ENCODE measurements at places on chromosomes 4 and X.

GRCh38 chr4:11487868-11488544 is 59.3 kb upstream of the HS3ST1 start:
- DNase-seq, result peak; percentile 32

DNA sequence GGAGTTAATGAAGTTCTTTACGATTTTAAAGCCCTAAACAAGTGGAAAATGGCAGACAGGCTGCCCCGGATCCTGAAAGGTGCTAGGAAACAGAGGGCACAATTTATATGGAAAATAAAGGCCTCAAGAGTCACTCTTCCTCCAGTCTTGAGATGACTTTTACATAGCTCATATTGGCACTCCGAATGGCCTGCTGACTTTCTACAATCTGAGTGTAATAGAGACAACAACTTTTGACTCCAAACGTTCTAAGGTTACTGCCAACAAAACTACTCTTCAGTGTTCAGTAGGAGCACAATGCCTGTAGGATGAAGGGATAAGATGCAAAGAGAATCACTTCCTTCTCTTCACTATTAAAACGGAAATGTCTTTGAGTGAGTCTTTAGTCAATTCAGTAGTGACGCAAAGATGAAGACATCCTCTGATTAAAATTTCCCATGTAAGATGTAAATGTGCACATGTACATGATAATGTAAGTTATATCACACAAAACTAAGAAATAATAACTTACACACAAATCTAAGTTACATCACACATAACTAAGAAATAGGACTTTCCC is 40.5 kb downstream of the VEGFC start:
- no peak for DNase-seq

DNA sequence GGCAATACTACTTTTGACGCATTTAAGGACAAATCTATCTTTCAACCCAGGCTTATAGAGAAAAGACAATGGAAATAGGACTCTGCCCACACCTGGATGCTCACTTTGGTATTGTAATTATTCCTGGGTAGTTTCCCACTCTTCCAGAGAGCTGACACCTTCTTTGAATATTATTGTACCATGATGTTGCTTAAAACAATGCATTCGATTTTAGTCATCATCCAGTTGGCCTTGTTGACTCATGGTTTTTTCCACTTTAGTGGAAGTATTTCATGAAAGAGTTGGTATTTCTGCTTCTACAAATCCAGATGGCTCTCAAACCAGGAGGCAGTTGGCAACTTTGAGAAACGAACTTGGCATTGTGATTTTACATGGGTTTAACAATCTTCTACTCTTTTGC is 124.2 kb downstream of the ENOX2 start:
- no peak for DNase-seq

DNA sequence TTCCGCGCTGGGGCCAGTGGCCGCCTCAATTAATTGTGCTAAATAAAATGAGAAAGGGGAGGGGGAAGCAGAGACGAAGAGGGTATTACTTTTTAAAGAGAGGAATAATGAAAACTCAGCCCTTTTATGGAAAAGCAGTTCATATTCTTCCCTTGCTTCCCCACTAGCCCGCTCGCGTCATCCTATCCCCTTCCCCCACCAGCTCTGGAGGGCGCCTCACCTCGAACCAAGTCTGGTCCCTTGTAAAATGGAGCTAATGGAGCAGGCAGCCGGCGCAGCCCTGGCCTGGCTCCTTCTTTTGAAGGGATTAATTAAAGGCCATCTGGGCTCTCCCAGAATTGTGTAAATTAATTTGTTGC is 511 bp upstream of the NKX6-1 start:
- DNase-seq, result no peak

GRCh38 chr4:30727409-30727808 is 7.2 kb downstream of the PCDH7 start:
- no peak for DNase-seq

DNA sequence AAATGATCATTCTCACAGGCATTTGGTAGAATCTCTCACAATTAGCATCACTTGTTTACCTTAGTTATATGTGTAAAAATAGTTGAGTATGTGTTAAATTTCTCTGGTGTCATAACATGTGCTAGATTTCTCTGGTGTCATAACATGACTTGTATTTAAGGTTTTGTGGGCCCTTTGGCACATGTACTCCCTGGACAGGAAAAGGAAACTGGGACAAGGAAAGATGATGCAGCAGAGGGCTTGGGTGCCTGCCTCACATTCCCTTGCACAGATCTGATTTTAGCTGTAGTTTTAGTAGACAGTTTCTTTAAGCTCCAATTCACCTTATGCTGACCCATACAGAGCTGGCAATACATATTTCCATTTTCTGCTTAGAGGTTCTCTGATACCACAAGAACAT is 726.0 kb downstream of the C4orf33 start:
- no peak for DNase-seq

DNA sequence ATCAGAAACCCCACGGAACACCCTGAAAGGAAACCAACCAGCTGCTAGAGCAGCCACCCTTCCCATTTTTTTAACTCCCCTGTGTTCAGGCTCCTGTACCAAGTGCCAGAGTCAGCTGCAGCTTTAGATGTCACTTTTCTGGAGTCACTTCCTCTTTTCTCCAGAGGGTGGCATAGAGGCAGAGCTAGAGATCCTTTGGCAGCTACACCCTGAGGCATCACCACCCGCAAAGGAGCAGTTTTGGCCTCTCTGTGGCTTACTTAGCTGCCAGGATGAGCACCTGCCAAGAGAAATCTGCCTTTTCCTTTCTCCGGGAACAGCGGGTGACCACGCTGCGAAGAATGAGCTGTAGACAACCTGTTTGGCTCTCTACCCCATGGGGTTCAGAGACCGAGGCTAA is 58.0 kb upstream of the CHRDL1 start:
- DNase-seq, result no peak
